ENCODE measurements at places on chromosomes 12 and 14. TPM values are rescaled to one million over a fixed set of nuclear protein-coding genes. Genes with fewer than 3 reads are reported as not detected.

The HEBP1 gene
- 70.6 TPM for total RNA-seq

The OR11H6 gene
- total RNA-seq: not detected

The FAM186B gene
- under 0.01 TPM for total RNA-seq

The ASIC1 gene
- total RNA-seq: 5.6 TPM

The ARG2 gene
- 5.8 TPM for total RNA-seq

The AMHR2 gene
- 0.33 TPM for total RNA-seq

The LRIG3 gene
- total RNA-seq: 53.1 TPM

The BHLHE41 gene
- total RNA-seq: 6.3 TPM

The BEGAIN gene
- 6.2 TPM for total RNA-seq
